Activated CD8-positive, alpha-beta T cell treated with anti-CD3 and anti-CD28 coated beads, Interleukin-2, amount 10 ng/mL, durations not matched to agents 7 days and 5 days (primary cell): ENCODE measurements at places on chromosomes 2 and 18.

DNA sequence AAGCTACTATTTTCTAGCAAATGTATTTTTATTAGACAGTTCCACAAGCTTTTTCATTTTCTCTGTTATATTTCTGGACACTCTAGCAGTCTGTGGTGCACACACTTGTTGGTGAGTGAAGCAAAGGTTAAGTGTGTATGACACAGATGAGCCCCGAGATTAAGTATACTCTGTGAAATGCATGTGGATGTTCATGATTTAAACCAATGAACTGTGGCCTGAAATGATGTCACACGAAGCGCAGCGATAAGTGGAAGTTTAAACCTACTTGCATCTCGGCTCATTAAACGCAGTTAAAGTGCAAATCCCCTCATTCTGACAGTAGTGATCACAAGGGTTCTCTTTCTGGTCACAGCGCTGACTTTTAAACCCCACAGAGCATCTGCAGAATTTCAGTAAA is 1488.8 kb upstream of the NXPH2 start:
- DNase-seq, result no peak
- H3K36me3 ChIP-seq, result no peaks in the 10 kb centered on the region
- H3K4me1 ChIP-seq, result no peaks in the 10 kb centered on the region

GRCh38 chr2:160694631-160695030 is 201.0 kb upstream of the RBMS1 start:
- no peaks in the 10 kb centered on the region for H3K36me3 ChIP-seq
- peak; percentile 40 for DNase-seq
- H3K4me3 ChIP-seq, result no peak overlapping the region
- peaks cover 4% of the 10 kb centered on the region for H3K27me3 ChIP-seq

DNA sequence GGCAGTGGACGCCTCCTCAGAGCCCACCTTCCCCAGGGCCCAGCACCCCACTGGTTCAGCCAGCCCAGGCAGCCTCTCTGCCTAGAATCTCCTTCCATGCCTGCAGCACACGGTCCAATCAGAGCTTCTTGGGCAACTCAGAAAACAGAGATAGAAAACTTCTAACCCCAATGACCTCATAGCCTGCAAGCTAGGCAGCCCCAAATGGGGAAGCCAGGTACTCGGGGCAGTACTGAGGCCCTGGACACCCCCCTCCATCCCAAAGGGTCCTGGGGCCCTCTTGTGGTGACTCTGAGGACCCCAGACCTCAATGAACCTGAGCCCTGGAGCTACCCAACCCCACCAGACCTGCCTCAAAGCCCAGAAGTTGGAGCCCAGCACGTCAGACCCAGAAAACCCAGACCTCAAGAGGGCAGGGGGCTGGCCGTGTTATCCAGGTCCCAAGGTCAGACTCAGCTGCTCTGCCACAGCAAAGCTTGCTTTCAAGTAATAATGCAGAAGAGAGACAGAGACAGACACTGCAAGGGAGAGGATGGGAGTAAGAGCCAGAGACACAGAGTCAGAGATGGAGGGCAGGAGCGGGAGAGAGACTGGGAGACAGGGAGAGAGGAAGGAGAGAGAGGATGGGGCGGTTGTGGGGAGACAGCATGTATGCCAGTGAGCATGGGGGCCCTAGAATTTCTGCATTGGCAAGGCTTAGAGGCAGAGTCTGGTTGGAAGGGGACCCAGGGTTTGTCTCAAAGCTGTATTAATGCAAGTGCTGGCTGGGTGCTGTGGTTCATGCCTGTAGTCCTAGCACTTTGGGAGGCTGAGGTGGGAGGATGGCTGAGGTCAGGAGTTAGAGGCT is 28.2 kb downstream of the SERTAD2 start:
- no peak for DNase-seq
- no peak overlapping the region for H3K4me3 ChIP-seq
- no peaks in the 10 kb centered on the region for H3K27me3 ChIP-seq
- H3K36me3 ChIP-seq, result peaks cover 3% of the 10 kb centered on the region
- peaks cover 12% of the 10 kb centered on the region for H3K4me1 ChIP-seq
- H3K27ac ChIP-seq, result peak overlapping the region; percentile 16

GRCh38 chr18:76384861-76385680 is 110.0 kb downstream of the ZNF516 start:
- H3K27ac ChIP-seq, result no peak overlapping the region
- peaks cover 3% of the 10 kb centered on the region for H3K36me3 ChIP-seq
- peaks cover 19% of the 10 kb centered on the region for H3K27me3 ChIP-seq
- no peak for DNase-seq

- no peak overlapping the region for H3K4me3 ChIP-seq
- no peaks in the 10 kb centered on the region for H3K4me1 ChIP-seq
- no peak overlapping the region for H3K27ac ChIP-seq
- DNase-seq, result no peak
- H3K27me3 ChIP-seq, result peaks cover 4% of the 10 kb centered on the region
Observed at GRCh38 chr18:24482821-24483220, 22.4 kb downstream of the HRH4 start.

- no peaks in the 10 kb centered on the region for H3K36me3 ChIP-seq
- no peak overlapping the region for H3K27ac ChIP-seq
- H3K4me3 ChIP-seq, result no peak overlapping the region
- no peak for DNase-seq
- H3K4me1 ChIP-seq, result no peaks in the 10 kb centered on the region
Observed at GRCh38 chr2:150255528-150255927, 231.9 kb downstream of the RND3 start.

DNA sequence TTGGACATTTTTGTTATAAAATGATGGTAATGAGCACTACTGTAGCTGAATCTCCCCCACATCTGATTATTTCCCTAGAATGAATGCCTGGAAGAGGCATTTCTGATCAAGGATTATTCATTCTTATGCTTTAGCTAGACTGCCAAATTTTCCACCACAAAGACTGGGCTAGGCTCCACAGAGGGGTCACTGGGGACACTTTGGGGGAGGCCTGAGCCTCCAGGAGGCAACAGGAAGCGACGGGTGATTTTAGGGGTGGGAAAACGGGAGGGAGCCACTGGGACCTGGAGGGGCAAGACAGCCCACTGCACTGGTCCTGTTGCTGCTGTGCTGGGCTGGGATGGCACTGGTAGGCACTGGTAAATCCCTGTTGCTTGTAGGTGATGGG is 2.4 kb upstream of the ASB1 start:
- H3K4me1 ChIP-seq, result peaks cover 33% of the 10 kb centered on the region
- DNase-seq, result no peak
- no peak overlapping the region for H3K4me3 ChIP-seq

- no peaks in the 10 kb centered on the region for H3K36me3 ChIP-seq
- H3K27me3 ChIP-seq, result no peaks in the 10 kb centered on the region
- H3K27ac ChIP-seq, result no peak overlapping the region
- no peaks in the 10 kb centered on the region for H3K4me1 ChIP-seq
- no peak for DNase-seq
Observed at GRCh38 chr18:7332452-7332851, 101.6 kb downstream of the LRRC30 start.

DNA sequence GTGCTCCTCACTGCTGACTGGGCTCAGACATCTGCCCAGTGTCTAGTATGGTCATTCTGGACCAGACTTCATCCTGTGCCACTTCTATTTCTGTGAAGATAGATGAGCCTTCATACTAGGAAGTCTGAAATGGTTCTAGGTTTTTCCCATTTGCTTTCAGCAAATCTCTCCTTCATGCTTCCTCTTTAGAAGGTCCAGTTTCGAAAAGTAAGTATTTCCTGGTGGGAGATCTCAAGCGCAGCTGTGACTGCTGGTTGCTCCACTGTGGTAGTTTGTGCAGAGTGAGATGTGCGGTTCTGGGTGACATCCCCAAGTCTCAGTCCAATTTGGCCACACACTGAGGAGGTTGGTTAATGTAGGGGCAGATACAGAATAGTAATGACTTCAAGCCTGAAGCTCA is 14.4 kb downstream of the IL36B start:
- no peaks in the 10 kb centered on the region for H3K36me3 ChIP-seq
- no peaks in the 10 kb centered on the region for H3K4me1 ChIP-seq
- no peak for DNase-seq

- no peak overlapping the region for H3K4me3 ChIP-seq
- no peak overlapping the region for H3K27ac ChIP-seq
- H3K27me3 ChIP-seq, result no peaks in the 10 kb centered on the region
- no peaks in the 10 kb centered on the region for H3K4me1 ChIP-seq
- DNase-seq, result no peak
Observed at GRCh38 chr2:22055784-22056620, 932.2 kb downstream of the TDRD15 start.

DNA sequence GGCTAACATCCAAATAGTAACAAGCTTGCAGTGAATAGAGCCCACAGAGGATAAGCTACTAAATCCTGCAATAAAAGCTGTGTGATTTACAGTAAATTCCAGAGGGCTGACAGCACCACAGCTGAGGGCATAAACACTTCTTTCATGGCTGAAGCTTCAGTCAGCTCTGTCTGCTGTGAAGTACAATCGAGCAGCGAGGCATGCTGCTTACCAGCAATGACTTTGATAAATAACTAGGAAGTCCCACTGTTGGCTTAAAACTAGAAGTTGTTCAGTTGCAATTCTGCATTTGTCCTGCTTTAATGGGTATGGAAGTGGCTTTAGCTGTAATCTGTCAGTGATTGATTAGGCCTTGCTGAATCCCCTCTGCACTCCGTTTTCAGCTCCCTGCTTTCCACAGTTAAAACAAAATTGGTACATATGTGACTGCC is 65.2 kb upstream of the FIGN start:
- H3K36me3 ChIP-seq, result no peaks in the 10 kb centered on the region
- no peak overlapping the region for H3K27ac ChIP-seq
- H3K4me1 ChIP-seq, result no peaks in the 10 kb centered on the region
- H3K4me3 ChIP-seq, result no peak overlapping the region

DNA sequence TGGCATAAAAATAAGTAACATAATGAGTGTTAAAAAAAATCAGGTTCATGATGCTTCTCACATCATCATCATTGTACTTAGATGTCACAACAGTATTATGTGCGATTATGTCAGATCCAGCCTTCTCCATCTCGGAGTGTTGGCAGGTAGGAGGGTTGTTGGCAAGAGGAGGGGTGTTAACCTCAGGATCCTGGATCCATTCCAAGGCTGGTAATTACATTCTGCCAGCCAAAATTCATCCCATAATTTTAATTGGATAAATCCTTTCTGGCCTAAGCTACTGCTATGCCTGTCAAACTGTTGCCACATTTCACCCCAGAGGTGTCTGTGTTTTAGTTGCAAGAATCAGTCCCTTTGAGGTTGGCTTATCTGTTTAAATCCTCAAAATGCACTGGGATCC is 891 bp upstream of the FTCDNL1 start:
- H3K4me1 ChIP-seq, result peaks cover 7% of the 10 kb centered on the region
- H3K27ac ChIP-seq, result no peak overlapping the region
- DNase-seq, result no peak
- H3K27me3 ChIP-seq, result peaks cover 22% of the 10 kb centered on the region

- H3K4me3 ChIP-seq, result no peak overlapping the region
- no peaks in the 10 kb centered on the region for H3K4me1 ChIP-seq
- no peak overlapping the region for H3K27ac ChIP-seq
- DNase-seq, result no peak
Observed at GRCh38 chr2:156790343-156791037, 354.3 kb downstream of the GPD2 start.

DNA sequence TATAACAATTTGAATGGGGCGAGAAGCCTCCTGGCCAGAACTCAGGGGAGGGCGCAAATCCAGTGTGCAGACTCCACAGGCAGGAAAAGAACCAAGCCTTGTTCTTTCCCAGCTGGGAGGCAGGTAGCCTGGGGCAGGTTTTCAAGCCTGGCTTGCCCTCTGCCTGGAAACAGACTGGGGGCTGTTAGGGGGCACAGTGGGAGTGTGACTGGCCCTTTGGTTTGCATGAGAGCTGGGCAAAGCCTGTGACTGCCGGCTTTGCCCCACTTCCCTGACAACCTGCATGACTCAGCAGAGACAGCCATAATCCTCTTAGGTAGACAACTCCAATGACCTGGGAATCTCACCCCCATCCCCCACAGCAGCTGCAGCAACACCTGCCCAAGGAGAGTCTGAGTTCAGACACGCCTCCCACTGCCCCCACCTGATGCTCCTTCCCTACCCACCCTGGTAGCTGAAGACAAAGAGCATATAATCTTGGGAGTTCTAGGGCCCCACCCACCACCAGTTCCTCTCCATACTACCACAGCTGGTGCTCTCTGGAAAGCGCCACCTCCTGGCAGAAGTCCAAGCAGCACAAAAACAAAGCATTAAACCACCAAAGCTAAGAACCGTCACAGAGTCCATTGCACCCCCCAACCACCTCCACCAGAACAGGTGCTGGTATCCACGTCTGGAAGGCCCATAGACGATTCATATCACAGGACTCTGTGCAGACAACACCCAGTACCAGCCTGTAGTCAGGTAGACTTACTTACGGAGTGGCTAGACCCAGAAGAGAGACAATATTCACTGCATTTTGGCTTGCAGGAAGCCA is 402.5 kb downstream of the STK39 start:
- H3K36me3 ChIP-seq, result no peaks in the 10 kb centered on the region
- no peak overlapping the region for H3K27ac ChIP-seq
- no peaks in the 10 kb centered on the region for H3K4me1 ChIP-seq
- H3K4me3 ChIP-seq, result no peak overlapping the region

- H3K4me3 ChIP-seq, result no peak overlapping the region
- H3K27me3 ChIP-seq, result no peaks in the 10 kb centered on the region
- H3K4me1 ChIP-seq, result peaks cover 35% of the 10 kb centered on the region
- DNase-seq, result peak; percentile 50
Observed at GRCh38 chr2:200471324-200471848, 38.5 kb downstream of the KCTD18 start.

- peaks cover 53% of the 10 kb centered on the region for H3K4me1 ChIP-seq
- DNase-seq, result peak; percentile 40
- no peaks in the 10 kb centered on the region for H3K27me3 ChIP-seq
- H3K27ac ChIP-seq, result peak overlapping the region; percentile 96
Observed at GRCh38 chr2:201233812-201234662, 26.3 kb upstream of the CASP8 start.

- peaks cover 6% of the 10 kb centered on the region for H3K4me1 ChIP-seq
- H3K27ac ChIP-seq, result no peak overlapping the region
- H3K4me3 ChIP-seq, result no peak overlapping the region
Observed at GRCh38 chr18:46374850-46375249, 270.7 kb downstream of the HAUS1 start.

DNA sequence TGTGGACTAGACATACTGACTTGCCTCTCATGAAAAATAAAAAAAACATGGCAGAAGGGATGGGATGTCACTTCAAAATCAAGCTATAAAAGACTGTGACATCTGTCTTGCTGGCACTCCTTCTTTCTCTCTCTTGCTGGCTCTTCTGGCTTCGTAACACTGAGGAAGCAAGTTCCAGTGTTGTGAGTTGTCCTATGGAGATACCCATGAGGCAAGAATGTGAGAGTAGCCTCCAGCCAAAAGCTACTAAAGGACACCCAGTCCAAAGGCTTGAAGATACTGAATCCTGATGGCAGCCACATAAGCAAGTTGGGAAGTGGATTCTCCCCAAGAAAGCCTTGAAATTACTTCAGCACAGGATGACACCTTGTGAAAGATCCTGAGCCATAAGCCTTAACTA is 376.1 kb upstream of the TMEFF2 start:
- no peak overlapping the region for H3K4me3 ChIP-seq
- no peaks in the 10 kb centered on the region for H3K27me3 ChIP-seq
- H3K27ac ChIP-seq, result no peak overlapping the region
- no peak for DNase-seq

GRCh38 chr2:74690571-74690970 is 36.5 kb downstream of the SEMA4F start:
- peaks cover 11% of the 10 kb centered on the region for H3K27me3 ChIP-seq
- peak; percentile 50 for DNase-seq
- H3K27ac ChIP-seq, result no peak overlapping the region

- H3K36me3 ChIP-seq, result no peaks in the 10 kb centered on the region
- H3K27me3 ChIP-seq, result peaks cover 15% of the 10 kb centered on the region
- no peak for DNase-seq
- no peaks in the 10 kb centered on the region for H3K4me1 ChIP-seq
Observed at GRCh38 chr2:112023707-112024106, 31.4 kb upstream of the TMEM87B start.

GRCh38 chr2:219291394-219291793 is 12.2 kb downstream of the DNAJB2 start:
- no peak overlapping the region for H3K27ac ChIP-seq
- peaks cover 3% of the 10 kb centered on the region for H3K27me3 ChIP-seq
- H3K4me1 ChIP-seq, result peaks cover 20% of the 10 kb centered on the region
- no peak for DNase-seq
- no peaks in the 10 kb centered on the region for H3K36me3 ChIP-seq
